H1 (cell line): ENCODE measurements at places on chromosomes 6 and 20. TPM values are rescaled to one million over a fixed set of nuclear protein-coding genes. Genes with fewer than 3 reads are reported as not detected.

Gene ZKSCAN3
- 9.2 and 9.8 TPM in 2 replicates for total RNA-seq

Gene CBLN4
- total RNA-seq = 0.10 and 0.13 TPM in 2 replicates

Gene ECT2L
- total RNA-seq = not detected in 2 replicates

Gene KIAA1755
- total RNA-seq = not detected in 2 replicates

Gene BPIFB1
- not detected in 2 replicates for total RNA-seq

Gene LIME1
- total RNA-seq = 3.3 and 4.5 TPM in 2 replicates

GRCh38 chr20:52004018-52004417 lies 187.6 kb downstream of the ZFP64 start:
- DNase-seq = no peak

DNA sequence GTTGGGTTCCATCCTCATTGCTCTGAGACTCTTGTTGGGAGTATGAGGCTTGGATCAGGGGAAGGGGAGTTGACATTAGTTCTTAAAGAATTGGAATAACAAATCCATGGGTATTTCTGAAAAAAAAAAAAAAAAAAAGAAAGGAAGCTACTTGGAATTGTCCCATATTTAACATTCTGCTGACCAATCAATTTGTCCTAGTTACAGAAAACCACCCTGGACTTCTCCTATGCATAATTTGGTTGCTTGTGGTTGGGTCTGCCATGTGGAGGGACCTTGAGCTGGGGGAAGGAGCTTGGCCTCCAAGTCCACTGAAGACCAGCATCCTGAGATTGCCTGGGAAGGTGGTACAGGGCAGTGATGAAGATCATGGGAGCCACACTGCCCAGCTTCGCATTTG lies 32.6 kb downstream of the PLG start:
- no peak for DNase-seq

- no peak for DNase-seq
Measured at GRCh38 chr6:130434174-130434873, 68.5 kb downstream of the TMEM200A start.

DNA sequence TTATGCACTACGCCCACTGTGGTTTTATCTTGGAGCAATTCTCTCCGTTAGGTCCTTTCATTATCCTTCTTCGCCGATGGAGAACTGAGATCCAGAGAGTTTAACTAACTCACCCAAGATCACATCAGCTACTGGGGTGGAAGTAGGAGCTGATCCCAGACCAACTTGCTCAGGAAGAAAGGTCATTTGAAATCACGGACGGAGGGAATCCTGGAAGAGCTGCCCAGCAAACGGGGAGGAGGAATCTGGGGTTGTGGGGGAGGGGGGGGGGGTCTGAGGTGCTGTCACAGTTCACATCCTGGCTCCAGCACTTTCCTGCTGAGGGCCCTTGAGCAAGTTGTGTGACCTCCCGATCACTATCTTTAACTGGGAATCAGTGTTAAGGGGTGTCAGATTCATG lies 62.0 kb downstream of the NPEPL1 start:
- no peak for DNase-seq

DNA sequence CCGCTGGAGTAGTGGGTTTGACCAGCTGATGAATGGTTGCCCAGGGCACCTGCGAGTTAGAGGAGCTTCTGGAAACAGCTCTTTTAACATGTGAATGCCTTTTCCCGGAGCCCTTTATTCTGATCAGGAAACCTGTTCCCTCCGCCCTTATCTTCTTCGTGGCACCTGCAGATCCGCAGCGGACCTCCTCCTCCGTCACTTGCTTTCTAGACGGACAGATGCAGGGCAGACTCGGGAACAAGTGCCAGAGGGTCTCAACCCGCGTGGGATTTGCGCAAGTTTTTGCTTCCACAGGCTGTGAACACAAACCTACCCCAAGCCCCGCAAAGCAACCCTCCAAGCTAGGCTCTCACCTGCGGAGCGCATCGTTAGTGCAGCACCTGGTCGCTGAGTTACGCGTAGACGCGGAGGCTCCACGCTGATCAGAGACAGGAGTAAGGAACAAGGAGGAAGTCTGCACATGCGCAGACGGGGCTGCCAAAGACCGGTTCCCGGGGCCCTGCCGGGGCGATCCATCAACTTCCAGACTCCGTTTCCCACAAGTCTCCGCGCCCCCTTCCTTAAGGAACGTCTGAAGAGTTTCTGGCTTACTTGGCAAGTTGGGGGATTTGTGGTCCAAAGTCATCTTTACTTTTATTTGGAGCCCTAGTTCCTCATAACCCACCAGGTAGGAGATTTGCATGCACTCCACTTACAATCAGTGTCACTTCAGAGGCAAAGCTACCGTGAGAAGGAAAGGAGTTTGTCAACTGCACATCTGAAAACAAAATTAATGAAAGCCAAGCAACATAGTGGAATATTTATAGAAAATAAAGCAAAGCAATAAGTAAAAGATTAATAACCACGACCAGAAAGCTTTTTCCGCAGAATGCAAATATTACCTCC lies 52.7 kb upstream of the ELMO2 start:
- DNase-seq = peak; percentile 96

- no peak for DNase-seq
Measured at GRCh38 chr20:20211274-20211987, 156.5 kb upstream of the INSM1 start.

GRCh38 chr6:80338201-80338836 lies 231.8 kb downstream of the BCKDHB start:
- peak; percentile 64 for DNase-seq

DNA sequence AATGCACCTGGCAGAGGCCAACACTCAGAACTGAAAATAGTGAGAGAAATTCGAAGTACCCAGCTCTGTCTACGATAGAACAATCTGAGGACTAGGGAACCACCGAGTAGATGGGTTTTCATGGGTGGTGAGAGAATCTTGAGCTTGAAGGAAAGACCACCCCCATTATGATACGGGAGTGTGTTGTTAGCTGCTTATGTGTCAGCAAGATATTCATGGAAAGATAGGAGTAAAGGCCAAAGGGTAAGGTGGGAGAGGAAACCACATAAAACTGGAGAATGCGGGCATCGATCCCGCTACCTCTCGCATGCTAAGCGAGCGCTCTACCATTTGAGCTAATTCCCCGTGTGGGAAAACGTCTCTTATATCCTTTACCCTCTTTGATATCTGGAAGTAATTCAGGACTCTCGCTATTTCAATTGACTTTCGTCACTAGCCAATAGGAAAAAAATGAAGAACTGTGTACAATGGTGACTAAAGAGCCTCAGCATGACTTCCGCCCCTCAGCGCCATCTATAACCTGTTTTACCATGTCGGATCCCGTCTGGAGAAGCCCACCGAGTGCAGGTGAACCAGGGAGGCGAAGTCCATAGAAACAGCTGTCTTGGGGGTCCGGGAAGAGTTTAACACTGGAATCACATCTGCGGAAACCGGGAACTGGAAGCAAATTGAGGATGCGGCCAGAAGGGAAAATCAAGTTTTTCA lies 25.0 kb upstream of the ABT1 start:
- DNase-seq = peak; percentile 87

GRCh38 chr20:10649797-10650160 lies 24.0 kb downstream of the JAG1 start:
- no peak for DNase-seq

DNA sequence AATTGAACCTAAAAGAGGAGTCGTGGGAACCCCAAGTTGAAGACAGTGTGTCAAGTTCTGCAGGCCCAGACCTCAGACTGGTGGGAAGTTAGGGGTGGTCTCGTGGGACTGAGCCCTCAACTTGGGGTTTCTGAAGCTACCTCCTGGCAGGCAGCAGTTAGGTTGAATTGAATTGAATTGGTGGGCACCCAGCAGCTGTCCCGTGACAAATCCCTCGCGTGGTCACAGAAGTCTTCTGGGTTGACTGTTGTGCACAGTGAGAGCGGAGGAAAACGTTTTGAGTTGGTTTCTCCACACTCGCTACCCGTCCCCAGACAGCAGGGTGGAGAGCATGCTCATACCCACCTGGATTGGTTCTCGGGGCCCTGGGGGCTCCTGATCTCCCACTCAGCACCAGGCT lies 12.9 kb downstream of the SLC4A11 start:
- no peak for DNase-seq

DNA sequence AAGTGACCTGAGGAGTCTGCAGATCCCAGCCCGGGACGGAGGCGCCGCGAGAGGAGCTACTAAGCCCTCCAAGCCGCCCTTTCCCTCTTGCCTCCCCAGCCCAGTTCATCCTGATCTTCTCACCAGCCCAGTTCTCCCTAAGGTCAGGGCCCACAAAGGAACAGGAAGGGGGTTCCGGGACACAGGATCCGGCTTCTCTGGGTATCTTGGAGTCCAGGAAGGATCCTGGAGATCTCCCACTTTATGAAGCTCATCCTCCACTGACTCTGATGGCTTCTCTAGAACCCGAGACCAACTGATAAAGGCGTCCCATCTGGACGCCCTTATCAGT lies 36.9 kb upstream of the HLA-C start:
- DNase-seq = peak; percentile 55

- DNase-seq = no peak
Measured at GRCh38 chr20:38065764-38066375, 32.3 kb downstream of the RPRD1B start.

- no peak for DNase-seq
Measured at GRCh38 chr6:9699888-9700287, 715.0 kb downstream of the TFAP2A start.

- no peak for DNase-seq
Measured at GRCh38 chr6:34340394-34340793, 52.1 kb downstream of the NUDT3 start.

GRCh38 chr20:6395695-6396094 lies 272.9 kb upstream of the FERMT1 start:
- no peak for DNase-seq
